Fibroblast of pulmonary artery (primary cell): ENCODE measurements at places on chromosomes 1 and 21.

GRCh38 chr1:115170961-115171392 is 81.7 kb upstream of the TSPAN2 start:
- no peak for DNase-seq

DNA sequence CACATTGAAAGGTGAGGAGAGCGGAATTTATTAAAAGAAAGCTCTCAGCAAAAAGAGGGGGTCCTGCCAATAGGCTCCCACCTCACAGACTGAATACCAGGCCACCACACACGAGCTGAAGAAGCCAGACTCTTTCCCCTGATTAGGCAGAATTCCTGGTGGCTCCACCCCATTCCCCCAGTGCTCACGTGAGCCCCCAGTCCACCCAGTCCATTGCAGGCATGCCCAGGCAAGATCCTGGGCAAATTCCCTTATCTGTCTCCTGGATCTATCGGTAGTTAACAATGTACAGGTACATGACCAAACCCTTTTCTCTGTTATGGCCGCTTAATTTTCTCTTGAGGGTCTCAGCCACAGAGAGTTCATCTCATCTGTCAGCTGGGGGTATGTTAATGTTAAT is 54.6 kb upstream of the BTG3 start:
- DNase-seq: no peak

- DNase-seq: peak; percentile 62
Measured at GRCh38 chr1:168373869-168374268, 93.2 kb downstream of the TBX19 start.

GRCh38 chr1:229025576-229025975 is 245.3 kb upstream of the RAB4A start:
- DNase-seq: no peak

GRCh38 chr1:10969267-10969970 is 43.0 kb upstream of the TARDBP start:
- no peak for DNase-seq

DNA sequence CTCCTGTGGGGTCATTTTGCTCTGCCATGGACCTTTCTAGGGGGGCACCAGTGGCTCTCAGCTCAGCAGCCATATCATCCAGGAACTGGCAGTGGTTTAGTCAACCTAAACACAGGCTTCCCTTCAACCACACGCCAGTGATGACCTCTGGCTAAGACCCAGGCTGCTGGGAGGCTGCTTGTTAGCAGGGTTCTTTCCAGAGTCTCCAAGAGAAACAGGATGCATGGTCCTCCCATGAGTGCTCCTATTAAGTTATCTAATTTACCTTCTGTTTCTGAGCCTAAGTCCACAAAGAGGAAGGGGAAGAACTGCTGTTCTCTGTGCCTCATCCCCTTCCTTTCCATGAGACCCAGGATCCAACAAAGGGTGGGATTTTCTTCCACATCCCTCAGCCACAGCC is 137.3 kb upstream of the PLXNA2 start:
- DNase-seq: no peak

DNA sequence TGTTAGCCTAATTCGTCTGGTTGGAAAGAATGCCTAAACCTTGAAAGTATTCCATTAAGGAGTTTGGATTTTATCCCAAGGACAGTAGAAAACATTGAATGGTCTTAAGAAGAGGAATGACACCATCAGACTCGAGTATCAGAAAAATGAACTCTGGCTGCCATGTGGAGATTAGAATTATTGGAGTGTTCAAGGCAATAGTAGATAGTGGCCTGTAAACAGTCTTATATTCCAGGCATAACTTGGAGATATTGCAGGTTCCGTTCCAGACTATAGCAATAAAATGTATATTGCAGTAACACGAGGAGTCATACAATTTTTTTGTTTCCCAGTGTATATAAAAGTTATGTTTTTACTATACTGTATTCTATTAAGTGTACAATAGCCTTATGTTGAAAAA is 130.9 kb downstream of the GDAP2 start:
- no peak for DNase-seq

GRCh38 chr1:36497207-36497606 is 14.5 kb upstream of the CSF3R start:
- no peak for DNase-seq

DNA sequence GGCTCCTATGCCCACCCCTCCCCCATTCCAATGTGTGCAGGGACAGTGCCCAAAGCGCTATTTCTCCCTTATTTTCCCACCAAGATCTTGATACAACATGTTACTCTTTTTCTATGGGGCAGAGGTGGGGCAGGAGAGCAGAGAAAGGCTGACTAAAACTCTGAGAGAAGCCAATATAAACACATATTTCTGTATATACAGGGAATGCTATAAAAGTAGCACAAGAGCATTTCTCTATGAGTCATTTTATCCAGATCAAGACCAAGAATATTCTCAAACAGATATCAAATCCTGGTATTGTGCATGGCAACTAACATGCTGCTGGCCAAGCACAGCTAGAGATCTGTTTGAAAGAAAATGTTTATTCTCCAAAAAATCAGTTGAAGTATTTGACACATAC is 7.3 kb downstream of the WDR26 start:
- peak; percentile 72 for DNase-seq

DNA sequence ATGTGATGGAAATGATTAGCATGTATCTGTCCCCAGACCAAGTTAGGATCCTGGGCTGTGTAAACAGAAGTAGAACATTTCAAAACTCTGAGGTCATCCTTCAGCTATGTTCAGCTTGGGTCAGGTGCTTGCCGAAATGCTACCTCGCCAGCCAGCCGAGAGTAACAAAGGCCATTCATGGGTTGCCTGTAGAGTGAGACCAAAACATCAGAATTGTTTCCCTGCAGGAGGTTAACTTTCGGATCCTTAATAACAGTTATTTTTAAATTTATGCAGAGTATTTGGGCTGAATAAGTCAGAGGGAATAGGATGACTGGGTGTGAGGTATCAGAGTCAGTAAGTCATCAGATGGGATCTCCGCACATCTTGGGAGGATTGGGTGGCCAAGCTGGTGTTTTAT is 35.6 kb downstream of the SMYD2 start:
- DNase-seq: no peak

- DNase-seq: no peak
Measured at GRCh38 chr1:30720271-30721223, 2.8 kb downstream of the MATN1 start.

GRCh38 chr1:77958391-77958790 is 20.5 kb downstream of the FUBP1 start:
- no peak for DNase-seq

- DNase-seq: no peak
Measured at GRCh38 chr1:182394055-182394775, 2.6 kb upstream of the GLUL start.

DNA sequence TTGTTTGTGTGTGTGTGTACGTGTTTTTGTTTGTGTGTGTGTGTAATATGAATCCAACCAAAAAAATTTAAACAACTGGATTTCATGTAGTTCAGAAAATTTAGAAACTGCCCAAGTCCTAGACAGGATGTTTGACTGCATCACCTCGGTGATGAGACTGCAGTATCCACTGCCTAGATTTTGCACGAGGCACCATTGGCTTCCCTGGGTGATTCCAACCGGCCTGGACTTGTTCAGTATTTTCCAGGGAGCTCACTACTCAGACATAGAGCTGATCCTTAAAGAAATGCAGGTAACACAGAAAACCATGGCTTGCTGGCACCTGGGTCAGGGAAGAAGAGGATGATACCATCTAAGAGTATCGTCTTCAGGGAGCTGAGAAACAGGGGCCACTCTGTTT is 18.2 kb upstream of the KCNK2 start:
- DNase-seq: no peak

GRCh38 chr21:45820171-45821091 is 161.1 kb upstream of the COL6A1 start:
- DNase-seq: peak; percentile 94

GRCh38 chr1:191870490-191870889 is 287.8 kb upstream of the RGS18 start:
- DNase-seq: no peak

DNA sequence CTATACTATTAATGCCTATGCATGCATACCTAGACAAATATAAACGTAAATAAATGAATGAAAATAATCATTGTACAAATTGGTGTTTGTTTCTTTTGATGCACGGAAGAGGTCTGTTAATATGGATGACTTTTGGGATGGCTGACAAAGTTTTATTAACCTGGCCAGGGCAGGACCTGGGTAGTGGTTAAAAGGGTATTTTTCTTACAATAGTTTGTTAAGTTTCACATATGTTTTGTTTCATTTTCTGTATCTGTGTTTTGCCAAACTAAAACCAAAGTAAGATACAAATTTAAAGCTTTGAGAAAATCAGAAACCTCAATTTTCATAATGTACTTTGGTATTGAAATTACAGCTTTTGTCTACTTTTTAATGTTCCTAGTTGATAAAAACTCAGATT is 222.7 kb upstream of the OLFM3 start:
- DNase-seq: no peak
